Left cardiac atrium (tissue), 4 donors: ENCODE measurements at places on chromosomes 11 and 22.

DNA sequence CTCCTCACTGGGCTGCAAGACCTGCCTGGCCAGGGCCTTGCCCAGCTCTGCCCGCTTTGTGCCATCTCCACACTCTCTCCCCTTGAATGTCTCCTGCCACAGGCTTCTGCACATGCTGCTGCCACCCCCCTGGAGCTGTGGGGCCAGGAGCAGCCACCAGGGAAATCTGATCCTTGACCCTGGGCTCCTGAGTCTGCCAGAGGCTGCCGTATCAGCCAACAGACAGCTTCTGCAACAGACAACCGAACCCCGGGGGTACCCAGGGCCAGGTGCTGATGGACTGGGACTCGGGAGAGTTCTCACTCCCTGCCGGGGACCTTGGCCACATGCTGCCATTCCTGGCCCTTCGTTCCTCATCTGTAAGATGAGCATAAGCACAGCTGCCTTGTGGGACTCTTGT is 3.3 kb upstream of the PPARA start:
- no peak for DNase-seq

DNA sequence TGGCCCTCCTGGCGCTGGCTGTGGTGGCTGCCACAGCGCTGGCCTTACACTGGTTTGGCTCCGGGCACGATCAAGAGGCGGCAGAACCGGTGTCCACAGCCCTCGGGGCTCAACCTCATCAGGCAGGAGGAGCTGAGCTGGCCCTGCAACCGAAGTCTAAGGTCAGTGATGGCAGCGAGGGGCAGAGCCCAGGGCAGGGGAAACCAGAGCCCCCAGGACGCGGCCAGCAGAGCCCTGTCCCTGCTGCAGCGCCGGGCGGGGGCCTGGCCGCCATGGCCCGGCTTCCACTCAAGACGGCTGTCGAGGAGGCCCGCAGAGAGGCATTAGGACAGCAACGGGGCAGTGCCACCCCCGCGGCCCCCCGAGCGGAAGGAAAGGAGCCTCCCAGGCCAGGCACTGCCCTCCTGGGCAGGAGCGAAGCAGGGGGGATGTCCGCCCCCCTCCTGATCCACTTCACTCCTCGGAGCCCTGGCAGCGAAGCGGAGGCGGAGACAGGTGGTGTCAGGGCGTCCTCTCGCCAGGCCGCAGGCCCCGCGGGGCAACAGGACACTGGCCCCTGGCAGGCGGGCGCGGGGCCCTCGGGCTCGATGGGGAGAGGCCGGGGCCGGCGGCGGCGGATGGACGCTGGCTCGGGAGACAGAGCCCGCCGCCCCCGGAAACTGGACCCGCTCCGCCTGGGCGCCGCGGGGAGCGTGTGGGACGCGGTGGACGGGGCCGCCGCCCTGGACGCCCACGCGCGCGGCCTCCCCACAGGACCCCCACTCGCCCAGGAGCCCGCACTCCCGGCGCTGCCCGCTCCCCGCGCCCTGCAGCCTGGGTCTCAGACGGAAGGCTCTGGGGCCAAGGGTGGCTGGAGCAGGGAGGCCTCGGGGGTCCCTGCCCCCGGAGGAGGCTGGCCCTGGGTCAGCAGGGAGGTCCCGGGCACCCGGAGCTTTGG is 895 bp downstream of the KLHDC7B start:
- no peak for DNase-seq

DNA sequence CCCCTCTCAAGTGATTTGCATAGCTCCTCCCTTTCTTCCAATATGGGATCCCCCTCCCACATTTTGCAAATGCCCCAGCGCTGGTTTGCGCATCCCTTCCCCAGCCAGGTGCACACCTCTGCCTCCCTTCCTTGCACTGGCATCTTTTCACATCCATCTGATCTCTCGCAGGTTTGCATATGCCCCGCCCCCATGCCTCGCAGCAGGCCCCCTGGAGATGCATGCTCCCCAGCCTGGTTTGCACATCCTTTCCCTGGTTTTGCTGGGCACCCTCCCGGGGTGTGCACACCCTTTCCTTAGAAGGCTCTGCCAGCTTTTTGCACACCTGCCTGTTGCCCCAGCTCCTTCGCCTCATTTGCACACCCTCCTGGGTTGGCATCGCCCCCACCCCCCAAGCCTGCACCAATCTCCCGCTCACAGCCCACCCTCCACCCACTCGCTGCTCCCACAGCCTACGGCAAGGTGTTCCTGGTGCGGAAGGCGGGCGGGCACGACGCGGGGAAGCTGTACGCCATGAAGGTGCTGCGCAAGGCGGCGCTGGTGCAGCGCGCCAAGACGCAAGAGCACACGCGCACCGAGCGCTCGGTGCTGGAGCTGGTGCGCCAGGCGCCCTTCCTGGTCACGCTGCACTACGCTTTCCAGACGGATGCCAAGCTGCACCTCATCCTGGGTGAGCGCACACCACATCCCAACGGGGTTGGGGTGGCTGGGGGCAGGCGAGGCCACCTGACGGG is 917 bp downstream of the RPS6KA4 start:
- DNase-seq: no peak

DNA sequence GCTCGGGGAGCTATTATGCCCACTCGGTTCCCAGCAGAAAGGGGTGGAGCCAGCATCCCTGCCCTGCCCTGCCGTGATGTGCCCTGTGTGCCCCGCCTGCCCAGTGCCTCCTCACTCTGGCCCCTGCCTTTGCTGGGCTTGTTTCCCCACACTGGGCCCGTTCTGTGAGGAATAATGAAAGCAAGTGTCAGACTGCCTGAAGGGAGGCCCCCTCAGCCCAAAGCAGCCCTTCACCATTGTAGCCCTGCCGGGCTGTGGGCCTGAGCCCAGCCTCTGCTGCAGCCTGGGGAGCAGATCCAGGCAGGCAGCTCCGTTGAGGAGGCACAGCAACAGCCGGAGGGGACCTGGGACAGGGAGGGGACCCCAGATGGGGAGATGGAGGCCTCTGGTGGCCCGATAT is 20.2 kb upstream of the NEFH start:
- DNase-seq: no peak

DNA sequence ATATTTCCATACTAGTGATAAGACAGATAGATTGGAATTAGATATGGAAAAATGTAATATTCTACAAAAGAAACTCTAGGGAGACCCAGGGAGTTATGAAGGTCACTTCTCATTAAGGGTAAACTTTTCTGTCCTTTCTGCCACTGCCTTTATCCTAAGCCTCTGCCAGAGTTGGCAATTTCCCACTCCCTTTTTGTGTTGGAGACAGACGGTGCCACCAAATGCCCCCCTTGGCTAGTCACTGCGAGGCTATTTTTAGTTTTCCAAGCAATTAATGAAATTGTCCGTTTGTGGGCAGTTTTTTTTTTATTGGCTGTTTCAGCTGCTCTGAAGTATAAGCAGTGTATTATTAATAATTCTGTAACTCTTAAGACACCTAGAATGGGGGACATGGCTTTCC is 67.6 kb upstream of the TENM4 start:
- DNase-seq: no peak

GRCh38 chr11:132610216-132610615 is 922.1 kb downstream of the OPCML start:
- no peak for DNase-seq
